Activated CD4-positive, alpha-beta T cell treated with anti-CD3 and anti-CD28 coated beads, Interleukin-2, amount 10 ng/mL, durations not matched to agents 7 days and 5 days (primary cell): ENCODE measurements at places on chromosomes 11 and 22.
A peak's percentile ranks its signal among the peaks of the same experiment; 100 is the strongest.

DNA sequence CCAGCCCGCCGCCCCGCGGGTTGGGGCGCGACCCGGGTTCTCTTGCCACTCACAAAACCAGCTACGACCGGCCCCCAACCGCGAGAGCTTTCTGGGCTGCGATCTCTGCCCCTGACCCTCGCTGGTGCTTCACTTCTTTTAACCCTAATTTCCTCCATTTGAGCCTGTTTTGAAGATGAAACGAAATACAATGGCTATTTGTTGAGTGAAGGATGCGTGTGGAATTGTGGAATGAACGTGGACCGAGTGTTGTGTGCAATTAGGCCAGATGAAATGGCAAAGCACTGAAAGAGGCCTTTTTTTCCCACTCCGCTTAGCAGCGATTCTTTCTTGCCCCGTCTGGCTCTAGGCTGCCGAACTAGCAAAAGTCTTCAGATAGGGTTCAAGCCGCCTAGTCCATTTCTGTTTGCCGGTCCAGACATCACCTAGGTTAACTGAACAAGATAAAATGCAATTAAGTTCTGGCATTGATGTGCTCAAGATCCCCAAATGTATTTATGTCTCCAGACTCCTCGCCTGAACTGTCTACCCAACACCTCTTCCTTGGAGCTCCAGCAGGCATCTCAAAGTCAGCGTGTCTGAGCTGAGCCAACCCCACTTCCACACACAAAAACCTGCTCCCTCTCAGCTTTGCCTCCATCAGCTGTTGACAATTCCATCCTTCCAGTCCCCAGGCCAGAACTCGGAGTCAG lies 471 bp upstream of the TMEM184B start:
- no peak for DNase-seq

DNA sequence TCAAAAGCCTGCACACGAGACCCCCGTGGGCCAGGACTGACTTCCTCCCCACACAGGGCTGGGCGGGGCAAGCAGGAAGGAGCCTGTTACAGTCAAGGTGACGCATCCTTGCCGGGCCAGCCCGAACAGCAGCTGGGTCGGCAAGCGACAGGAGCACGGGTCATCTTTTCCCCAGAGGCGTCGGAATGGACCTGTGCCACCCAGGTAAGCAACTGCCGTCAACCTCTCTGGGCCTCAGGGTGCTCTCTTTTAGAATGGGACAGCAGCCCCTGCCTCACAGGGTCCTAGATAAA lies at the start of gene CYTH4:
TSS of gene CYTH4 (plus strand) at position 124 of the 293 bp plus-strand sequence. CDS start at position 186, 62 bp downstream.
- peak; percentile 85 for DNase-seq

GRCh38 chr11:55714982-55715888 lies 53.2 kb downstream of the OR4C6 start:
- no peak for DNase-seq

GRCh38 chr11:121270001-121270678 lies 22.4 kb upstream of the SC5D start:
- DNase-seq, result no peak

DNA sequence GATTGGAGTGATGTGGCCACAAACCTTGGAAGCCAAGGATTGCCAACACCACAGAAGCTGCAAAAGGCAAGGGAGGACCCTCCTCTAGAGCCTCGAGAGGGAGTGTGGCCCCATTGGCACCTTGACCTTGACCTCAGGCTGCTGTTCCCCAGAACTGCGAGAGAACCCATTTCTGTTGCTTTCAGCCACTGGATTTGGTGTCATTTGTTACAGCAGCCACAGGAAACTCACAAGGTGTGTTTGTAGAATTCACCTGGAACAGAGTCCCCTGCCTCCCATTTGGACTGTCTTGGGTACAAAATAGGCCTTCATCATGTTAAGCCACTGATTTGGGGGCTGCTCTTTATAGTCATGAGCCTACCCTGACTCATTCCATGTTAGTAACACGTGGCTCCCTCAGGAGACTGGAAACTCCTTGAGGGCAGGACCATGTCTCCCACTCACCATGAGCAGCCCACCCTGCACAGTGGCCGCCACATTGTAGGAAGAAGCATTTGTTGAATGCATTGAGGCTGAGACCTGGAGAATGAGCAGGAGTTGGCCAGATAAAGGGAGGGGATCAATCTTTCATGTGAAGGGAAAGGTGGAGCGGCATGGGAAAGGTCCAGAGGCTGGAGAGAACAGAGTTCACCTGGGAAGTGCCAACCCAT lies 8.3 kb downstream of the C11orf86 start:
- DNase-seq, result no peak

- DNase-seq, result peak; percentile 76
Observed at GRCh38 chr11:128195057-128195751, 392.2 kb downstream of the ETS1 start.

- DNase-seq, result no peak
Observed at GRCh38 chr11:488992-489391, 18.1 kb downstream of the RNH1 start.
